ENCODE measurements at places on chromosomes 7 and 10.

GRCh38 chr10:12788277-12788676, 213.2 kb downstream of the CCDC3 start:
- DNase-seq, result no peak

GRCh38 chr10:66572700-66573099, 353.1 kb upstream of the LRRTM3 start:
- no peak for DNase-seq

DNA sequence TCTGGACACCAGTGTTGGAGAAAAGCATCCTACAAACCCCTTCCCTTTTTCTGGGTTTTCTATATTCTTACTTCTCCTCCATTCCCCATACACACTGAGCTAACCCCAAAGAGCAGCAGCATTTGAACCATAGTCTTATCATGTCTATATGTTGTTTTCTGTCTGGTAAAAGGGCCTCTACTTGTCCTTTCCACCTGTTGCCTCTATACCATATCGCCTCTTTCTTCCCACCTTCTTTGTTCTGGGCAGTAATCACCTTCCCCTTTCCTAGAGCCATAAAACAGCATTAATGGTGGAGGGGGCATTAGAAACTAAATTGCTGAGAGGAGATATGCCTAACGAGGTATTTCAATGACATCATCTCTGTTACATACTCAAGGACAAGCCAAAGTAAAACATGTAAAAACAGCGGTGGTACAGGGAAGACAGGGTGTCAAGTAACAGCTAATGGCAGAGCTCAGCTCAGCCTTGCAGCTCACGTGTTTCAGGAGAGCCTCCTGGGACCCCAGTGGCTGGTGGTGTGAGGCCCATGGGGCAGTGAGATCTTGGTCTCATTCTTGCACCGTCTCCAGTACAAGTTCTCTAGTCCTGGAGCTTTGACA, 20.6 kb downstream of the NPY start:
- no peak for DNase-seq

DNA sequence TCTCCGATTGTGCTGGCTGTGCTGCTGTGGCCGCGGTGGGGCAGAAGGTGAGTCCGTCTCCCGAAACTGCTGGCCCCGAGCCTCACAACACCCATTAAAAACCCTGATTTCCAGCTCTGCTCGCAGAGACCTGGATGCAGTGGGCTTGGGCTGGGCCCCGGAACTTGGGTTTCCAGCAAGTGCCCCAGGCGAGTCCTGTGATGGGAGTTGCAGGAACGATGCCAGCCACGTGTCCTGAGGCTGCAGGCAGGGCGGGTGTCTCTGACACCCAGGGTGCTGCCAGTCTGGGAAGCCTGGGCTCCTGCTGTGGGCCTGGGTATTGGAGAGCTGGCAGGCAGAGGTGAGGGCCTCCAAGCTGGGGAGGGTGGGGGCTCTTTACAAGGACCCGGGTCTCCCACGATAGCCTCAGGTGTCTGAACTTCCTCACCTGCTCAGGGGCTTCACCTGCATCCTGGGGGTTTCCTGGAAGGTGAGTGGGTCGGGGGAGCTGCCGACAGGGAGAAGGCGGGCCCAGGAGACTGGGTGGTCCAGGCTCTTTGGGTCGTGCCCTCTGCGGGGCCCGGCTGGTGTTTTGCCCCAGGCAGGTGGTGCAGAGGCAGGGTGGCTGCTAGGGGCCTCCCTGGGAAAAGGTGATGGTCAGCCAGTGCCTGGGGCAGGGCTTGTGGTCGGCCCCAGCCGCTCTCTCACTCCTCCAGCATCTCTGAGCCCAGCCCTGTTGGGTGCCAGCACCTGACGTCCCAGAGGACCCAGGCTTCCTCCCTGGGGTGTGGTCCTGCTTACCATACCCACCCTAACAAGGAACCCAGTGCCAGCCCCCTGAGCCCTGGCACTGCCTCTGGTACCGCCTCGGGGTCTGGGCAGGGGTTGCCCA, 180.3 kb downstream of the DNAJB6 start:
- DNase-seq, result peak; percentile 11

DNA sequence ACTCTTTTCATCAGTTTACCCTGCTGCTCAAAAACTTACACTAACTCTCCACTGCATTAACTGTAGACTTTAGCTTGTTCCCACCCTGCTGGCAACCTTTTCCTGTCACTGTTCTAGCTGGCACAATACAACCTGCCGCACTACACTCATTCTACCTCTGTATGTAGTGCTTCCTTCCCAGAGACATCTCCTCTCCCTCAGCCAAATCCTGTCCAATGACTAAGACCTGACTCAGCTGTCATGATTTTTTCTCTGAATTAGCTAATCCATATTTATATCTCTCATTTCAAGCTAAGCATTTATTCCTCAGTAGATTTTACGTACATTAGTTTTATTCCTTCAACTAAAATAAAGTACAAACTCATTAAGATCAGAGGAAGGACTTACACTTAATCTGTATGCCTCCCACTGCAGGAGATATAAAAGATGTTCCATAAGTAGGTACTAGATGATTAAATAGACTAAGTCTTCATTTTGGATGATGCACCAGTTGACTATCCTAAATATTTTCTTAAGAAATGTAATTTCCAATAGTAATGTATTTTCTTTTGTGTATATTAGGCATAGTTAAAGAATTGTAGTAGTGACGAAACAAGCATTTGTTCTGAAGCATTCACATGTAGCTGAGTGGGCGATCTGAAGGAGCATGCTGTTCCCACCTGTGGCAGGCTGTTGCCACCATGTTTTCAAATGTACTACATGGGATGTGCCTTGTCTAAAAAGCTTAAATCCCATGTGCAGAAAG, 189.1 kb downstream of the SKAP2 start:
- no peak for DNase-seq

DNA sequence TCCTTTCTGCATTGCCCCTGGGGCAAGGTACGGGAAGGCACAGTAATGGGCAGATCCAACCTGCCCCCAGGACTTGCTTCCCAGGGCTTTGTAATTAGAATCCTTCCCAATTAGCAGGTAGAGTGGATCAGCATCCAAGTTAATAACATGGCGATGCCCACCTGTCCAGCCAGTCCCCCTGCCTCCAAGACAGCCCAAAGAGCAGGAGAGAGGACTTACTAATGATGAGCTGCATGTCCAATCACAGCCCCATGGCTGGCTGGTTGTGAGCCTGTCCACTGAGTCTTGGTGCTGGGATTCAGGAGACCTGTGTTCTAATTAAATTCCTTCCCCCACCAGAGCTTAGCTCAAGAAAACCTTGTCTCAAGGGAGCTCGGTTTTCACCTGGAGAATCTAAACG, 49.0 kb downstream of the RPS24 start:
- no peak for DNase-seq
